ENCODE measurements at places on chromosomes 4 and X.
A peak's percentile ranks its signal among the peaks of the same experiment; 100 is the strongest.

- no peak for DNase-seq
Measured at GRCh38 chrX:41468647-41469323, 21.6 kb downstream of the NYX start.

DNA sequence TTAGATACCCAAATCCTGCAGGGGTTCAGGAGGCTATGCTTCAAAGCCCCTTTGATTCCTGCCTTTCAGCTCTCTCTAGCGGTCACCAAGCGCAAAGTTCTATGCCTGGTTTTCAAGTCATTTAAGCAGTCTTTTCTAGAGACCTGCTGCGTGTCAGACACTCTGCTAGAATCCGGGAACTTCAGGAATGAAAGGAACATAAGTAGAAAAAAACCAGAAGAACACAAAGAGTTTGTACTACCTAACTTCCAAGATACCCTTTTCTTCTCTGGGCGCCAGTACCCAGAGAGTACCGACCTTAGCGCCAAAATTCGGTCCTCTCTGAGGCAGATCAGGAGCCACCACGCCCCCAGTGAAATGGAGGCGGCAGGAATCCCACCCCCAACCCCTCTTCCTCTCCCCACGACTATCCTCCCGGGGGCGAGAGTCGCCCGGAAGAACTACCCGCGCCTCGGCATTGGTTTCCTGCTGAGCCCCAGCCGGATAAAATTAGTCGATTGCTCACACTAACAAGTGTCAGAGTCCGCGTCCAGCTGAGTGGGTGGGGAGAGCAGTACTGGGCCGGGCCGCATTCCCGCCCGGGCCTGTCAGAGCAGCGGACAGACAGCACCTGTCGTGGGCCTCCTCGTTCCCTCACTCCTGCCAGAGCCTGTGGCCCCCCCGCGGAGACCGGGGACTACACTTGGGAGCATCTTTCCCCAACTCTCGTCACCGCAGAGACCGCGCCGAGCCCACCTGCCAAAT lies 78.8 kb downstream of the RLIM start:
- DNase-seq = peak; percentile 10

DNA sequence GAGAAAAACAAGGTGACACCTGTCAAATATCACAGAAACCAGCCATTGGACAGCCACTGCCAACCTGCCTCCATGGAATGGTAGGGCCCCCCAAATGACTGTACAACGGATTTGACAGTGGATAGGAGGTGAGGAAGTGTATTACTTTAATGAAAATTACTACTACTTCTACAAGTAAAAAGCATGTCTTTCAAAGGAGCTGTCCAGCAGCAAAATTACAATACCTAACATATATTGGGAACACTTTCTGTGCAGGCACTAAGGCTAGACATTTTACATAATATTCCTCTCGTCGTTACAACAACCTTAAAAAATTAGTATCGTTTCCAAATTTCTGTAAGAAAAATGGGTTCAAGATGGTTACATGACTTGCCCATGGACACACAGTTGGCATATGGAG lies 14.9 kb downstream of the PPP3CA start:
- DNase-seq = no peak

DNA sequence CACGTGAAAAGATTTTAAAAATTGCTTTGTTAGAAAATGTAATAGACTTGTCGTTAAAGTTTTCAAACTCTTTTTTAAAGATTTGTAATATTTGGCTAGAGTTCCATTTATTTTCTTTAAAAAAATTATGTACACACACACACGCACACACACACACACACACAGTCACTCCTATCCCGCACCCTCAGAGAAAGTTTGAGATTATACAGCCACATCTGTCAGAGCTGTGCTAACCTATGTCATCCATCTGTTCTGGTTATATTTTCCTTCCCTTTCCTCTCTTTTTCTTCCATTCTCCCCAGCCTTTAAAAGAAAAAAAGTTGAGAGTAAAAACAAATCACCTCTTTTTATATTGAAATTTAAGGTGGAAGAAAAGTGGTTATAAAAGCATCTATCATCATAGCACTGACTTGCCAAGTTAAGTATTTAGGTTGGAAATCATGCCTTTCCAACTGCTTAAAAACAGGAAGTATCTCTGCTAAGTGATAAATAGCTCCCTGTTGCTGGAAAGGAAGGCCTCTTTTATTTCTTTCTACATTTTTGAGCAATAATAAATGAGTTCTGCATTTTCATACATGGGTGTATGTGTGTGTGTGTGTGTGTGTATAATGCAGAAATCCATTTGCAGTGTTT lies 163.3 kb upstream of the SPRY1 start:
- DNase-seq = no peak

DNA sequence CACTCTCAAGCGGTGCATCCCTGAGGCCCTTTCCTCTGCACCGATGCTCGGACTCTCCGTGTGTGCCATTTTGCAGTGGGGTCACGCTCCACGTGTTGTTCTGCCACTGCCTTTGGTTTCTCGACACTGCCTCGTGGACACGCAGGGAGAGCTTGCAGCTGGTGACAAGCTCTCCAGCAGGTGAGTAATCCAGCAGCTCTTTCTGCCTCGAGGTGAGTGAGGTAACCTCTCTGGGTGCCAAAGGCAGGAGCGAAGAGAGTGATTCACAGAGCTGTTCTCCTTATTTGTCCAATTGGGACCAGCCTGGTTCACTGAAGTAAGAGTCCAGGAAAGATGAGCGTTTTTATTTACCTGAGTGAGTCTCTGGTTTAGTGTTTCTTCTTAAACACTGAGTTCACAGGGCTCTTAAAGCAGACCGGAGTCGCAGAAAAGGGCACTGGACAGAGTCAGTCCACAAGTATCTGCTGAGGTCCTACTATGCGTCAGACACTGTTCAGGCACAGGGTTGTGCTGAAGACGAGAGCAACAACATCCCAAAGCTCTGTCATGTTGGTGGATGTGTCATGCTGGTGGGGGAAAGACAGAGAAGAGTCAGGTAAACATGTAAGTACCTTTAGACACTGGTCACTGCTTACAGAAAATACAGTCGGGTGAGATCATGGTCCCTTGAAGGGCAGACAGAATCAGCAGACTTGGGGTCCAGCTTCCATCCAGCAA lies 61.8 kb downstream of the FHDC1 start:
- no peak for DNase-seq

GRCh38 chr4:30945586-30945985 lies 225.4 kb downstream of the PCDH7 start:
- DNase-seq = no peak

- DNase-seq = no peak
Measured at GRCh38 chrX:68832101-68832416, 3.2 kb downstream of the EFNB1 start.

DNA sequence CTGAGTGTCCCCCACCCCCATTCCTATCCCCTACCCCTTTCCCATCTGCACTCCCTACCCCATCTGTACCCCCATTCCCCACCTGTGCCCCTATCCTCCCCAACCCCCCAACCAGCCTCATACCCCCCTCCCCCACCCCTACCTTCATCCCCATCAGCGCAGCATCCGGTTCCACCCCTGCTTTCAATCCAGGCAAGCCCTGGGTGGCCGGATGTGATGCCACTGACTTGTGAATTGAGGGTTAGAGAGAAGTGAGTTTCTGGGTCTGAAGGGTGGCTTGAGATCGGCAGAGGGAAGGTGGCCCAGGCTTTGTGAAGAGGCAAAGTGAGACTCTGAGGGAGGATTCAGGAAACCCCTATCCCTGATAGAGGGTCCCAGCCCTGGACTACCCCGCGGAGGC lies 7.8 kb downstream of the MAGEA4 start:
- no peak for DNase-seq

- no peak for DNase-seq
Measured at GRCh38 chr4:160795216-160795615, 1368.6 kb downstream of the FSTL5 start.

DNA sequence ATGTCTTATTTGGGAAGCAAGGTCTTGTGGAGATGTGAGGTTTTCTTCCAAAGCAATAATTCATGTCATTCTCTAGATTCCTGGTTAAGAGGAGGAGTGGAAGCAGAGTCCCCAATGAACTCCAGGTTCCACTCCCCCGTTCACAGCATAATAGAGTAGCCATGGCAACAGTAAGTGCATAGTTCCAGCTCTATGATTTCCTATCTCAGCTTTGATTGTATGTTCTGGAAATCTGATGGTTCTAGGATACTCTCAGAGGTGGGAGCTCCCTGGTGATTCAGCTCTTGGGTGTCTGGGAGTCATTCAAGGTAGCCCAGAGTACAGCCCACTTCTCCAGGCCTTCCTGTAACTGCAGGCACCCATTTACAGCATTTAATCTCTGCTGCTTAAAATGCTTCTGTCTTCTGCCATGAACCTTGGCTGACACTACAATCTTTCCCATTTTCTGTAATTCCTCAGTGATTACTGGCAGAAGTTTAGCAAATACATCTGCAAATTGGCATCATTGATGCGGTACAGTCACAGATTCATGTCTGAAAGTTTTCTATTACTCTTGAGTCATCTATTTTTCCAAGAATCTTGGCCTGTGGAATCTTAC lies 242.0 kb downstream of the MAPK10 start:
- DNase-seq = no peak

GRCh38 chrX:79412166-79412565 lies 45.0 kb upstream of the ITM2A start:
- no peak for DNase-seq

DNA sequence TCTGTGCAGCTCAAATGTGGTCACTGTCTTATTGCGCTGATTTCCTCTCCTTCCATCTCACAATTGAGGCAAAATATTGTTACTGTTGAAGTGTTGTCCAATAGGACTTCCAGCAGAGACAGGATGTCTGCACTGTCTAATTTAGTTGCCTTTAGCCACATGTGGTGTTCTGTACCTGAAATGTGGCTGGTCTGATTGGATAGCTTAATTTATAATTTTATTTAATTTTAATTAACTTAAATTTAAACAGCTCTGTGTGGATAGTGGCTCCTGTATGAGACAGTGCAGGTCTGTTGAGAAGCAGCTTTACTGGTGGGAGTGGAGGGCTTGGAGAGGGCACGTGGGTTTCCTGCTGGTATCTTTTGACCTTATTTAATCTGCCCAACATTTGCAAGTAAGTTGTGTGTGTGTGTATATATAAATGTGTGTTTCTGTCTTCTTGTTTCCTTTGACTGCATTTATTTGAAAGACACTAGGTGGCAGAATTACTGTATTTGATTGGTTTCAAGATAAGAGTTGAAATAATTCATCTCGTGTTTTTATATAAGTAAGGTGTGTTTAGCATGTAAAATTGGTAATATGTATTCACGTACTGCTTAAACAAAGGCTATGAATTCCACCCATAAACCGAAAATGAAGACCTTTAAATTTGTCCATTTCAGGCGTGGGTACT lies 55.3 kb upstream of the MSANTD1 start:
- DNase-seq = no peak

GRCh38 chrX:41518127-41518840 lies 71.1 kb downstream of the NYX start:
- DNase-seq = no peak

DNA sequence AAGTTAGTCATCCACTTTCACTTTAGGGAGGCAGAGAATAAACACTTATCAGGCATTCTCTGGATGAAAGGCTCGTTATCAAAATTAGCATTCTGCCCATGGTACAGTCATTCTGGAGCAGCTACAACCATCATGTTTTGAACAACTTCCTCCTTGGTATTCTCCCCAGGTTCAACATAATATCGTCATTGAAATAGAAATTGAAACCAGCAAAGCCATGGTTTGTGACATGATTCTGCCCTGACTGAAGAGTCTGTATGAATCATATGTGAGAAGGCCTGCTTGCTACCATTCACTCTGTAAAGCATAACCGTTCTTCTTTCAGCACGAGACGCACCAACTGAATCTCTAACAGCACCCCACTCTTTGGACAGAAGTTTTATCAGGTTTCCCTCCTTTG lies 127.5 kb upstream of the RADX start:
- DNase-seq = no peak

DNA sequence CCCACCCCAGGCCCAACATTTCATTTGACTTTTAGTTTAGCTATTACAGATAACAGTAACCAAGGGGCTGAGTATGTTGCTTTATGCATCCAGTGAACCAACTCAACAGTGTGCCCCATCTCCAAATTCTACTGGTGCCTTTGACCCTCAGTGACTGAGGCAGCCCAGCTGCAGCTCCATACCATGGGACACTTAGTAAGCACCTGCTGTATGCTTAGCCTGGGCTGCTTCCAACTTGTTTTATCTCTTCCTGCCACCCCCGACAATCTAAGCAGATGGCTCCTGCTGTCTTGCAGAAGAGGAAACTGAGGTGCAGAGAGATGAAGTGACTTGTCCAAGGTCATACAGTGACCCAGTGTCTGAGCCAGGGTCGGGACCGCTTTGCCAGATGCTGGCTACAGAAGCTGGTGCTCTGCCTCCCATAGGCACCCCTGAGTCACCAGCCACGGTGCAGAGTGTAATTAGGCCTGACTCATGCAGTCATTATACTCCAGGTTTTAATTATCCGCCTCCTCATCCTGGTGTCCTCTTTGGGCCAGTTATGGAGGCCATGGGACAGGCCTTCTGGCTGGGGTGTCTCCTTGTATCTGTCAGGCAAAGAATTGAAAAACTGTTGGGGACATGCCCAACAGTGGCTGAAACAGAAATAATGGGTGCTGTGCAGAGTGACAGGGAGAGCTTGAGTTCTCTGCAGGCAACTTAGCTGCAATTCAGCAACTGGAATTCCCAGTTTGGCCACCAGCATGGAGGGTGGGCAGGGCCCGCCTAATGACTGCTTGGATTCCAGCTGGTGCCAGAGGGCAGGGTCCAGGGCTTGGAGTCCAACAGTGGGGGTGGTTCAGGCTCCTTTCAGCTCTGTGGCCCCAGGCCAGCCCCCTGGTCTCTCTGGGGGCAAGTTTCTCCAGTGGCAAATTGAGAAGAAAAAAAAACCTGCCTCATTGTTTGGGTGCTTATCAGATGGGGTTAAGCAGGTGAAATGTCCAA lies 8.2 kb upstream of the GPR78 start:
- DNase-seq = no peak

- no peak for DNase-seq
Measured at GRCh38 chr4:84647312-84647884, 64.5 kb downstream of the CDS1 start.

DNA sequence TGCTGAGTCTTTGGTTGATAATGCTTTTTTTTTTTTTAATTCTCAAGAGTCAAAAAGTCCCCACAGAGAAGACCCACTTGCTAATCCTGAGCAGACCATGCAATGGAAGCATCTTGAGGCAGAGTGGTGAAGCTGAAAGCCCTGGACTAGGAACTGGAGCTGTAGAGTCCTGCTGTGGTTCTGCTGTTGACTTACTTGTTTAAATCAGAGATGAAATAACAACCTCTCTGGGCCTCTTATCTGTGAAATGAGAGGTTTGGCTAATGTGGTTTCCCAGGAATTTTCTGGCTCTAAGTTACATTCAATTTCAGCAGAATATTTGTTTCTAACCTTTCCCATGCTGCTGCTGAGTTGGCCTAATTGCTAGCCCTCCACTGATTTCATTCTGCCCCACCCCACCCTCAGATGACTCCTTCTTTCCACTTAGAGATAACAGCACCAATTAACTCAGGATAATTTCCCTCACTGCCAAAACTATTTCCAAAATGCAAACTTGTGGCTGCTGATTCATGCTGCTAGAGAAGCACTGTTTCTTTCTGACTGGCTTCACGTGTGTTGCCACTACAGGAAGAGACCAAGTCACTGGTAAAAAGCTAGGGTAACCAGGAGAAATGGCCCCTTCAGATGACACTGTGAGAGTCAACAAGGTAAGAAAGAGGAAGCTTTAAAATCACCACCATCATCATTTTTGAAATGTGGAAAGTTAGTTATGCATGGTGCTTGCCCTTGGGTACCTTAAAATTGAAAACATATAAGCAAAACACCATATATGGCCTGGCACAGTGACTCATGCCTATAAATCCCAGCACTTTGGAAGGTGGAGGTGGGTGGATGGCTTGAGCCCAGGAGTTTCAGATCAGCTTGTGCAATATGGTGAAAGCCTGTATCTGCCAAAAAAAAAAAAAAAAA lies 326.4 kb downstream of the DCHS2 start:
- no peak for DNase-seq

GRCh38 chrX:106862972-106863688 lies 40.0 kb downstream of the RIPPLY1 start:
- no peak for DNase-seq

GRCh38 chrX:55014897-55015299 lies 14.7 kb downstream of the APEX2 start:
- DNase-seq = no peak
